ENCODE measurements at places on chromosomes 7 and 10. TPM values are rescaled to one million over a fixed set of nuclear protein-coding genes. Genes with fewer than 3 reads are reported as not detected.

Gene MYOZ1
- 0.32 TPM for total RNA-seq

Gene SEMA4G
- total RNA-seq = 0.43 TPM

Gene EMX2
- 4.5 TPM for total RNA-seq

Gene FRG2B
- total RNA-seq = under 0.01 TPM

Gene ALDH18A1
- total RNA-seq = 154 TPM

Gene NPC1L1
- total RNA-seq = not detected

Gene A1CF
- not detected for total RNA-seq

Gene TSC22D4
- 26.4 TPM for total RNA-seq

Gene OGDHL
- 0.32 TPM for total RNA-seq

Gene FRMD4A
- total RNA-seq = 56.7 TPM

Gene C10orf62
- total RNA-seq = not detected

Gene ZFYVE27
- 22.0 TPM for total RNA-seq

Gene CROT
- total RNA-seq = 20.9 TPM

Gene SNCG
- total RNA-seq = 3.5 TPM

Gene GDF2
- total RNA-seq = not detected

Gene SYT15
- total RNA-seq = 0.64 TPM

Gene KCNIP2
- total RNA-seq = 0.86 TPM

Gene YWHAG
- 141 TPM for total RNA-seq

Gene CFAP70
- total RNA-seq = 0.43 TPM

Gene DGKI
- 11.3 TPM for total RNA-seq

Gene C10orf105
- total RNA-seq = not detected

Gene CYP2E1
- 1.3 TPM for total RNA-seq

Gene PDE1C
- 4.7 TPM for total RNA-seq

Gene PAPOLB
- not detected for total RNA-seq
